Osteocyte (in vitro differentiated cells): ENCODE measurements at places on chromosomes 5 and 9.
A peak's percentile ranks its signal among the peaks of the same experiment; 100 is the strongest.

DNA sequence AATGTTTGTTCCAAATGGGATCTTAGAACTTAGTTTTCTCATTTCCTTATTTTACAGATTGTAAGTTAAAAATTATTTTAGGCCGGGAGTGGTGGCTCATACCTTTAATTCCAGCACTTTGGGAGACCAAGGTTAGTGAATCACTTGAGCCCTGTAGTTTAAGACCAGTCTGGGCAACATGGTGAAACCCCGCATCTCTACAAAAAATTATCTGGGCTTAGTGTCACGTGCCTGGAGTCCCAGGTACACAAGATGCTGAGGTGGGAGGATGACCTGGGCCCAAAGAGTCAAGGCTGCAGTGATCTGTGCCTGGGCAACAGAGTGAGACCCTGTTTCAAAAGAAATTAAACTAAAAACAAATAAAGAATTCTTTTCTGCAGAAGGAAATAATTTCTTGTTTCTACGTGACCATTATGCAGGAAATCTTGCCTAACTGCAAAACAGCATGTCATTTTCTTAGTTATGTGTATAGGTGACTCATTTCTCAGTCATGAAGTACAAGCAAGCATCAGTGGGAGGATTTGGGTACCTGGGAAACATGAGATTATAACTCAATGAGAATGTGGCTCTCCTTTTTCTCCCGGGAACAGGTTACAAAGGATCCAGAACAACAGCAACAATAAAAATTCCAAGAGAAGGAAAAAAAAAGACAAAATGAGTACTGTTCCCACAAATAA lies 375.1 kb upstream of the ST8SIA4 start:
- no peak for DNase-seq

GRCh38 chr9:37324261-37324683 lies 98.2 kb upstream of the GRHPR start:
- no peak for DNase-seq

- peak; percentile 64 for DNase-seq
Observed at GRCh38 chr5:389197-389821, 53.7 kb upstream of the EXOC3 start.

GRCh38 chr5:60810438-60811085 lies 33.5 kb downstream of the ELOVL7 start:
- no peak for DNase-seq

DNA sequence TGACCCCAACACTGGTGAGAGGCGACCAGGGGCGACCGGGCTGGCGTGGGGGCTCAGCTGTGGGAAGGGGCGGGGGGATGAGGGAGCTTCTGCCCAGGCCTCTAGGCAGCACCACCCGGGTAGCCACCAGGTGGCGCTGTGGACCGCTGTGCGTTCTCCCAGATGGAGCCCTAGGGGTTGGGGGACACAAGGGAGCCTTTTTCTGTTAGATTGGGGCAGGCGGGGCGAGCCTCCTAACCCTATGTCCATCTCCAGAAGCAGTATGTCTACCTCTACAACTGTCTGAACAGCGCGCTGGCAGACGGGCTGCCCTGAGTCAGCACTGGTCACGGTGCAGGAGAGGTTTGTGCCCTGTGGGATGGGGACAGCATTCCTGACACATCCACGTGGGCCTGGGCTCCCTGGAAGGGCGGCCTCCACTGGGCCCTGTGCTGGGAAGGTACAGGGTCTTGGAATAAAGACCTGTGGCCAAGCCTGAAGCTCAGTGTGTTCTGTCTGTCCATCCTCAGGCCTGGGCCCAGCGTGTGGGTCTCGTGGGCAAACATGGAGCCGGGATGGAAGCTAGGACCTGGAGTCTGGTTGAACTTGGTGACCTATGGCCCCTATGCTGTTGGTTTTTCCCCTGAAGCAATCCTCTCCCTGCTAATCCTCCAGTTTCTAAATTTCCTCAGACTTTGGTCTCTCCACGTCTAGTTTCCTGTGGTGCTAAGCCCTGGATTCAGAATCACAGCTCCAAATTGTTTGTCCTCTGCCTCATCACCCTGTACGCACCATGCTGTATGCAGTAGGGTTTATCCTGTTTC lies 23.1 kb upstream of the SPTLC1 start:
- peak; percentile 93 for DNase-seq
